HFFc6 (cell line): ENCODE measurements at places on chromosomes 2 and 18.

DNA sequence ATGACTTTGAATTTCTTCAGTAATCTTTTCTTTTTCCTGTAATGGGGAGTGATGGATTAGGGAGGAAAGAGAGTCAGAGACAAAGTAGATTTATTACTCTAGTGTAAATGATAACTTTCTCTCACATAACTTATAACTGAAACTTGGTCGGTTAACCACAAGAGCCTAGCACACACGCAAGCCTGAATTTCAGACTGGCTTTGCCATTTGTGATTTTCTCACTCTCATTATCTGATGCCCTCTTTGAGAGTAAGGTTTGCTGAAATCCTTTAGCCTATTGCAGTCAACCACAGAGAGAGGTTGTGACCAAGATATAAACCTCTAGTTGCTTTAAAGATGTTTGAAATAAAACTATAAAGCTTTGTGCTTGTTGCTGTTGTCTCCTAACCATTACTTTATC is 117.9 kb upstream of the NETO1 start:
- no peak for DNase-seq
- no peak overlapping the region for H3K4me3 ChIP-seq
- H3K27me3 ChIP-seq = no peaks in the 10 kb centered on the region
- H3K36me3 ChIP-seq = no peaks in the 10 kb centered on the region
- no peaks in the 10 kb centered on the region for H3K4me1 ChIP-seq
- H3K27ac ChIP-seq = no peak overlapping the region

DNA sequence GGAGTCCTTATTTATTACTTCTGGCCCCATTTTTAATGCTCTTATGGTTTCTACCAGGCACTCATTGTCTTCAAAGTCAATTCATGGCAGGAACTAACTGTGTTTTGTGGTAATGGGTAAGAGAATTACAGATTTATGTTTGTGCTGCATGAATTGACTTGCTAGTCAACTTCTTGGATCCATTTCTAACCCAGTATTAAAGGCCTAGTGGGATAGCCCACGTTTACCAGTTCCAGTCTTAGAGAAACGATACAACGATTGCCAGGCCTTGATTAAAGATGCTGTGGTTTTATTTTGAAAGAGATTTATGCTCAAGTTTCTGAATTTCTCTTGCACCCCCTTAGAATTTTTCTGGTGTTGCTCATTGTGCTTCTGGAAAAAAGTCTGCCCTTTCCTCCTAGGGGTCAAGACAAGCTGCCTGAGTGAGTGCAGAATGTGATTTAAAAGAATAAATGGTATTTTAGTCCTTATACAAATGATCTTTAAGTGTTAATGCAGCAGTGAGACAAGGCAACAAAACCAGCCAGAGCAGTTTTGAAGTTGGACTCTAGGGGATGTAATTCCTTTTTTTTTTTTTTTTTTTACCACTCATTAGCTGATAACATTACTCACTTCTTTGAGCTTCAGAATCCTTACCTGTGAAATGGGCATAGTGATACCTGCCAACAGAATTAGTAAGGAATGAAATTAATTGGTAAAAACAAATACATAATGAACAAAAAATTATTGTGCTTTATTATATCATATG is 101.5 kb downstream of the ARHGAP15 start:
- H3K4me3 ChIP-seq = no peak overlapping the region
- no peaks in the 10 kb centered on the region for H3K36me3 ChIP-seq
- H3K4me1 ChIP-seq = no peaks in the 10 kb centered on the region
- no peak overlapping the region for H3K27ac ChIP-seq
- DNase-seq = no peak

DNA sequence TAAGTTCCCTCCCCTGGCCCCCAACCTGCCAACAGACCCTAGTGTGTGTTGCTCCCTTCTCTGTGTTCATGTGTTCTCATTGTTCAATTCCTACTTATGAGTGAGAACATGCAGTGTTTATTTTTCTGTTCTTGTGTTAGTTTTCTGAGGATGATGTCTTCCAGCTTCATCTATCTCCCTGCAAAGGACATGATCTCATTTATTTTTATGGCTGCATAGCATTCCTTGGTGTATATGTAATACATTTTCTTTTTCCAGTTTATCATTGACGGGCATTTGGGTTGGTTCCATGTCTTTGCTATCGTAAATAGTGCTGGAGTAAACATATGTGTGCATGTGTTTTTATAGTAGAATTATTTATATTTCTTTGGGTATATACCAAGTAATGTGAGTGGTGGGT is 602.2 kb downstream of the DSC3 start:
- DNase-seq = no peak
- H3K36me3 ChIP-seq = no peaks in the 10 kb centered on the region
- H3K27me3 ChIP-seq = no peaks in the 10 kb centered on the region
- no peak overlapping the region for H3K4me3 ChIP-seq

- H3K27me3 ChIP-seq = peaks cover 36% of the 10 kb centered on the region
- no peak overlapping the region for H3K4me3 ChIP-seq
- H3K27ac ChIP-seq = no peak overlapping the region
- no peak for DNase-seq
Observed at GRCh38 chr2:119123389-119123788, 35.2 kb downstream of the C1QL2 start.

- H3K4me3 ChIP-seq = no peak overlapping the region
- no peak for DNase-seq
- H3K27me3 ChIP-seq = no peaks in the 10 kb centered on the region; the same call in 1 of the 2 replicates
- no peak overlapping the region for H3K27ac ChIP-seq
- H3K4me1 ChIP-seq = no peaks in the 10 kb centered on the region
Observed at GRCh38 chr2:6932828-6933227, 15.6 kb downstream of the RNF144A start.

DNA sequence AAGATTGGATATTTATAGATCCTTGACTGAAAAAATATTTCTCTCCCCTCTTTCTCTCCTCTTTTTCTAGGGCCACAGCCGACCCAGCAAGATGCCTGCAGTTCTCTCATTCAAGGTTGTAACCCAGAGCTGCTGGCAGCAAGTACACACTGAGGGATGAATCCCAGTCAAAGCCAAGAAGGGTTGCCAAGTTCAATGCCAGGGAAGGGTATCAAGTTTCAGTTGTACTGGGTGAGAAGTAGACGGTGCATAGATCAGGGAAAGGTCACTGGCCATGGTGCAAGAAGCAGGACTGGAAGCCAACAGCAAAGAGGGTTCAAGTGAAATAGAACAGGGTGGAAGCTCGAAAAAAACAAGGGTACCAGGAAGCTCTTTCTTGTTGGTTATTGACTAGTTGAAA is 170.2 kb downstream of the NRP2 start:
- H3K36me3 ChIP-seq = no peaks in the 10 kb centered on the region
- no peak overlapping the region for H3K4me3 ChIP-seq
- H3K4me1 ChIP-seq = no peaks in the 10 kb centered on the region
- H3K27me3 ChIP-seq = peaks cover 25% of the 10 kb centered on the region

GRCh38 chr2:67463810-67464209 is 66.7 kb downstream of the ETAA1 start:
- no peak overlapping the region for H3K4me3 ChIP-seq
- no peak for DNase-seq
- H3K4me1 ChIP-seq = peaks cover 6% of the 10 kb centered on the region
- H3K27me3 ChIP-seq = peaks cover 2% of the 10 kb centered on the region; the same call in 1 of the 2 replicates

- DNase-seq = no peak
- peak overlapping the region; percentile 97 for H3K27ac ChIP-seq
- H3K36me3 ChIP-seq = no peaks in the 10 kb centered on the region
- peaks cover 53% of the 10 kb centered on the region for H3K4me1 ChIP-seq
- H3K4me3 ChIP-seq = peak overlapping the region; percentile 64; the same call in 1 of the 2 replicates
Observed at GRCh38 chr18:9095297-9096006, 7.0 kb upstream of the NDUFV2 start.

DNA sequence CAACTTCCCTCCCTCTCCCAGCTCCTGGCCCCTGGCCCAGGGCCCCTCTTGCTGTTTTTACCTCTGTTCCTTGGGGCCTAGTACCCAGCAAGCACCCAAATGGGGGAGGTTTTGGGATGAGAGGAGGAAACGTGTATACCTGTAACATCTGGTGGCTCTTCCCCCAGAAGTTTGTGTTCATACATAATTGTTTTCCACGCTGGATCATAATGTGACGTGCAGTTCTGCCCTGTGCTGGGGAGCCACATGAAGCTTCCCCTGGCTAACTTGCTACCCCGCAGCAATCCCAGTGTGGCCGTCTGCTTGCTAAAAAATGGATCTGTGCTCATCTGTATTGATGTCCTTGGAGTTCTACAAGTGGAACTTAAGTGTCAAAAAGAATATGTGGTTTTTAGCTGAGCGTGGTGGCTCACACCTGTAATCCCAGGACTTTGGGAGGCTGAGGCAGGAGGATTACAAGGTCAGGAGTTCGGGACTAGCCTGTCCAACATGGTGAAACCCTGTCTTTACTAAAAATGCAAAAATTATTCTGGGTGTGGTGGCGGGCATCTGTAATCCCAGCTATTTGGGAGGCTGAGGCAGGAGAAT is 36.5 kb downstream of the ANO7 start:
- H3K4me3 ChIP-seq = peak overlapping the region; percentile 69
- no peak for DNase-seq
- peaks cover 19% of the 10 kb centered on the region for H3K36me3 ChIP-seq
- peaks cover 44% of the 10 kb centered on the region for H3K27me3 ChIP-seq

- H3K27me3 ChIP-seq = no peaks in the 10 kb centered on the region
- no peak overlapping the region for H3K27ac ChIP-seq
- DNase-seq = no peak
- no peak overlapping the region for H3K4me3 ChIP-seq
- H3K36me3 ChIP-seq = peaks cover 21% of the 10 kb centered on the region
- no peaks in the 10 kb centered on the region; the same call in 1 of the 2 replicates for H3K4me1 ChIP-seq
Observed at GRCh38 chr18:26051843-26052242, 38.6 kb downstream of the SS18 start.

DNA sequence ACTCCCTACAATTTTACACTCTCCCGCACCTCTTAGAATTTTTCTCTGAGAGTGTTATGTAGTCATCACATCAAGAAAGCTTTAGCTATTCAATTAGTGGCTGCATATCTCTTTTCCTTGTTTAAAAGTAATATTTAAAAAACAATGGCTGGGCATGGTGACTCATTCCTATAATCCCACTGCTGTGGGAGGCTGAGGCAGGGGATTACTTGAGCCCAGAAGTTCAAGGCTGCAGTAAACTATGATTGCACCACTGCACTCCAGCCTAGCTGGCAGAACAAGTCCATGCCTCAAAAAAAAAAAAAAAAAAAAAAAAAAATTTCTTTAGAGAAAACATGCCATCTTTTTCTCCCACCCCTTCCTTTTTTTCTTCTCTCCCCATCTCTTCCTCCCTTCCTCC is 44.3 kb downstream of the AQP4 start:
- no peak overlapping the region for H3K4me3 ChIP-seq
- no peak overlapping the region for H3K27ac ChIP-seq
- no peak for DNase-seq
- no peaks in the 10 kb centered on the region for H3K4me1 ChIP-seq

DNA sequence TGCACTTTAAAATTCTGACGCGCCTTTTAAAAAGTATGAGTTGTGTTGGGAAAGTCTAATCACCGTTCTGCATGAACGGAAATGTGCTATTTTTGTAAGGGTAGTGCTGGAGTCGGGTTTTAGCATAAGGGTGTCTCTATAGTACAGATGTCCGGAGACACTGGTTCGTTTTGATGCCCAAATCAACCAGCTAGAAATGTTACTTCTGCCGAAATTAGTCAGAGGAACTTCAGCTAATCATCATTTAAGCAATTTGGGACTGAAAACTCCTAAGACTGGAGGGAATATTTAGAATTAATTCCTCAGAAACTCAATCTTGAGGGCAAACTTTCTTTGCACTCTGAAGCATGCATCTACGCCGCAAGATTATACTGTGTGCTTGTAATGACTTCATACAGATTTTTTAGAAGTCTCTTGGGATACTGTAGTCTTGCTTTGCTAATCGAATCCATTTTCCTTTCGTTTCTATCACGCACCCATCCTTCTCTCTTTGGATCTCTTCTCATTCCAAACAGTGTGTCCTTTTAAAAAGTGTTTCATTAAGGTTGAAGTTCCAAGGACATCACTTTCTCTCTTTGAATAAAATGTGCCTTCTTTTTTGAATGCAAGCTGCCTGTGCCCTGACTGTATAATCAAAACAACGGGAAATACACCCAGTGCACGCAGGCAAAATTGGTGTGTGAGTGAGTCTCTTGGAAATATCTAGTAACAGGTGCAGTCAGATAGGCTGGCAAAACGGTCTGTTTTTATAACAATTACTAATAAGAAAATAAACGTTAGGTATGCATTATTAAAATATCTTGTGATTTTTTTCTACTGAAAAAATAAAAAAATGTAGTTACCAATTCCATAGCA is 270.9 kb upstream of the TCF4 start:
- peak overlapping the region; percentile 53 for H3K27ac ChIP-seq
- H3K36me3 ChIP-seq = no peaks in the 10 kb centered on the region
- peaks cover 94% of the 10 kb centered on the region for H3K4me1 ChIP-seq
- peak overlapping the region; percentile 86 for H3K4me3 ChIP-seq
- no peak for DNase-seq
- H3K27me3 ChIP-seq = no peaks in the 10 kb centered on the region

DNA sequence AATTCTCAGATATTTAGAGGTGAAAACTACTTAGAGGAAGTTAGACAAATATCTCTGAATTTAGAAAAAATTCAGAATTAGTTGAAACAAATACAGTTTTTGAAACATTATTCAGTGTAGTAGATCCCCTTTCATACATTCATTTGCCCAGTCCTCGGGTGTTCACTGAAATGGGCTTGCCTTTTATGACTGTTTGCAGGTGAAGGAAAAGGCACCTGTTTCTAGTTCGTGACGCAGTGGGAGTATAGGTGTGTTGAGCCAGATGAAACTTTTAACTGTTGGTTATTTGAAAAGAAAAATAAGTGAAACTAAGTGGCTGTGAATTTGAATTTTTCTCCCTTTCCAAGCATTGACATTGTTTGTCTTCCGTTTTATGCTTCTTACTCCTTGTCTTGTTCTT is 28.9 kb downstream of the TMEFF2 start:
- no peaks in the 10 kb centered on the region for H3K36me3 ChIP-seq
- DNase-seq = no peak
- H3K4me3 ChIP-seq = no peak overlapping the region
- peaks cover 12% of the 10 kb centered on the region for H3K4me1 ChIP-seq

DNA sequence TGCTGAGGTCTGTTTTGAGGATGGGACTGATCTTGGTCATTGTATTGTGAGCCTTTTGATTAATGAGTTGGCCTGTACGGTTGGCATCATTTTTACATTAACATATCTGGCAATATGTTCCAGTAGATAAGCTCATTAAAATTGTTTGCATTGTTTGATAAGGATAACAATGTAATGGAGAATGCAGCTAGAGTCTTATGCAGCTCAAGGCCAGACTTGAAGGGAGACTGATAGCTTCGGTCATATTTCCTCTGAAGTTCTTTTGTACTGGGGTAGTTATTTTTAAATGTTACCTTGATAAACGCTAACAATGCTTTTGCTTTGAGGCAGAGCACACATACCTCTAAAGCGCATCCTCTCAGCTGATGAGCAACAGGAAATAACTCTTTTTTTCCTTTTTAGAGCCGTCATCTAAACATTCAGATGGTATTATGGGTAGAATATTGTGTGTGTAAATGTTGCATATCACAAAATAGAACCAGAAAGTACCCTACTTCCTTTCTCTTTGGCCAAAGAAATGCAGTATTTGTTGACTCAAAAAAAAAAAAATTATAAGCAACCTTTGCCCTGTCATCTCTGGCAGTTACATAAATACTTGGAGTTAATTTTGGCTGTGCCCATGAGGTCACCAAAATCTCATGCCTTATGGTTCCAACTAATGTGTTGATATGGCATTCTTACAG is 1.3 kb downstream of the MAPRE2 start:
- peak overlapping the region; percentile 99 for H3K4me3 ChIP-seq
- H3K27ac ChIP-seq = peak overlapping the region; percentile 95
- no peak for DNase-seq
- H3K36me3 ChIP-seq = no peaks in the 10 kb centered on the region
- no peaks in the 10 kb centered on the region; the same call in 1 of the 2 replicates for H3K27me3 ChIP-seq
- H3K4me1 ChIP-seq = peaks cover 78% of the 10 kb centered on the region
